ENCODE measurements at places on chromosomes 6 and 20.

DNA sequence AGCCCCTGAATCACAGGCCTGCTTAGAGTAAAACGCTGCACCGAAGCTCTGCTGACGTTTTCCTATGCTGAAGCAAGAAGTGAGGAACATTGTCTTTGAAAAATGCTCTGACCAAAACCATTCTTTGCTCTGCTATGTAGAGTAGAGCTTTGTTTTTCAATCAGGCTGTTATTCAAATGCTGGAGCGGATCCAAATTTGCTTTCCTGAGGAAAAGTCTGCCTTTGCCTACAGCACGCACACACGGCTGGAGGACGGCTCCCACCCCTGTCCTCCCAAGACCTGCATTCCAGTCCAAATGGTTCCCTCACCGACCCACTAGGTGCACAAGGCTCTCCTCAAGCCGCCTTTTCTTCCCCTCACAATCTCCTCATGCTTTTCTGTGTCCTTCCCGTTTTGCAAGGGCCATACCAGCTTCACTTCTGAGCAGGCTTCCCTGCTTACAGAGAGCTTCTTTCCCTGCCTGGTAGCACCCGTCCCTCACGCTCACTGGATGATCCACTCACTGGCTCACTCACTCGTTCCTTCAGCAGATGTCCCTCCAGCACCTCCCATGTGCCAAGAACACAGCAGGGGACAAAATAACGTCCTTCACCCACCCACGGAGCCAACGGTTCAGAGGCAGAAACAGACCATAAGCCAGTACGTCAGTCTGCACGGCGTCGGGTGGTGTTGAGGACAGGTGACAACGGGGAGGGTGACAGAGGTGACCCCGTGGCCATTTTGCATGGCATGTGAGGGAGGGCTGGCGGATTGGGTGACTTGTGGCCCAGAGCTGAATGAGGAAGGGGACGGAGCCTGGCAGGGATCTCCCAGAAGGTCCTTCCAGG is 137.9 kb upstream of the NEDD9 start:
- no peak for DNase-seq

GRCh38 chr6:168828800-168829199 is 387.8 kb downstream of the SMOC2 start:
- no peak for DNase-seq

DNA sequence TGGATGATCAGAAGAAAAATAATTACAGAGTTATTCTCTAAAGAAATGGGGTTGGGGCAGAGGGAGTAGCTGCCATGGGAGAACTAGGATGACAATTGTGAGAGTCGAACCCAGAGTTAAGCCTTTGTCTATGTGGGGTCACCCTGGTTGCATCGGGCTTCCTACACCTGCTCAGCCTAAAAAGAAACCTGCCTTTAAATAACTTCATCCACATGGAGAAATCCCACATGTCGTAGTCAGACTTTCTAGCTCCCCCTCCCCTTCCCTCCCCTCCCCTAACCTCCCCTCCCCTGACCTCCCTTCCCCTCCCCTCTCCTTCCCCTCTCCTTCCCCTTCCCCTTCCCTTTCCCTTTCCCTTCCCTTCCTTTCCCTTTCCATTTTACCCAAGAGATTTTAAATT is 14.7 kb downstream of the VIP start:
- no peak for DNase-seq

- no peak for DNase-seq
These were observed 447.9 kb upstream of the OPRM1 start for GRCh38 chr6:153591159-153591558.

GRCh38 chr20:10113746-10114145 is 79.0 kb downstream of the ANKEF1 start:
- DNase-seq, result no peak

DNA sequence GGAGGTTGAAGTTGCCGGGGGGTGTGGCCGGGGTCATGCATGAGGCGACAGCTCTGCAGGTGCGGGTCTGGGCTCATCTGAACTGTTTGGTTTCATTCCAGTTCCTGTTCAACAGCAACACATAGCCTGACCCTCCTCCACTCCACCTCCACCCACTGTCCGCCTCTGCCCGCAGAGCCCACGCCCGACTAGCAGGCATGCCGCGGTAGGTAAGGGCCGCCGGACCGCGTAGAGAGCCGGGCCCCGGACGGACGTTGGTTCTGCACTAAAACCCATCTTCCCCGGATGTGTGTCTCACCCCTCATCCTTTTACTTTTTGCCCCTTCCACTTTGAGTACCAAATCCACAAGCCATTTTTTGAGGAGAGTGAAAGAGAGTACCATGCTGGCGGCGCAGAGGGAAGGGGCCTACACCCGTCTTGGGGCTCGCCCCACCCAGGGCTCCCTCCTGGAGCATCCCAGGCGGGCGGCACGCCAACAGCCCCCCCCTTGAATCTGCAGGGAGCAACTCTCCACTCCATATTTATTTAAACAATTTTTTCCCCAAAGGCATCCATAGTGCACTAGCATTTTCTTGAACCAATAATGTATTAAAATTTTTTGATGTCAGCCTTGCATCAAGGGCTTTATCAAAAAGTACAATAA is 72.5 kb downstream of the PTPN1 start:
- no peak for DNase-seq
